ENCODE measurements at places on chromosomes 1 and 21.
A peak's percentile ranks its signal among the peaks of the same experiment; 100 is the strongest.

DNA sequence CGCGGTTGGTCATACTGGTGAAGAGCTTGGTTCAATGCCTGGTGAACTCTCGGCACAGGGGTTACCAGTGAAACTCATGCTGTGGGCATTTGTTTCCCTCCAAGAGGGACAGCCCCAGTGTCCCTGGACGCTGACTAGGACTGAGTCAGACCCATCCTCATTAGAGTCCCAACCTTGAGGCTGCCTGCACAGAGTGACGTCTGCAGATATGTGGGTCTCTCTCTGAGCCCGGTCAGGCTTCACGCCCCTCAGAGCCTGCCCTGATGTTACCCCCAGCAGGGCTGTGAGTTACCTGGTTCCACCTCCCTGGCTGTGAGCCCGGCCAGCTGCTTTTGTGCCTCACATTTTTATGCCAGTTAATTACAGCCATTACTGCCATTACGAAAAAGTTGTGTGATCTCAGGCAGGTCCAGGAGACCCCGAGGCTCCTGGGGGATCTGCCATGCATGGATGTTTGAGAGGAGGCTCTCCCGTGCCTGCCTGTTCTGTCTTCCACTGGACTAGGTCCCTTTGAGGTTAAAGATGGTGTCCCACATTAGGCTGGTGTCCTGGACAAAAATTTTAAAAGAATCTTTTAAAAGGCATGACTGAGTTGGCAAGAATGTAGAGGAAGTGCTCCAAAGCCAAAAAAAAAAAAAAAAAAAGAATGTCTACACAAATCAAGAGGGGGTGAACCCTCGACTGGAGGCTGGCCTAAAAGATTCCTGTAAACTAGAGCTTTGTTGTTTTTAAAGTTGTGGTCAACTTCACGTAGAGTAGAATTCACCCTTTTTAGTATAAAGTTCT is 36.6 kb upstream of the PADI1 start:
- no peak for DNase-seq

- DNase-seq, result no peak
Observed at GRCh38 chr21:26761174-26761915, 83.9 kb downstream of the ADAMTS1 start.

DNA sequence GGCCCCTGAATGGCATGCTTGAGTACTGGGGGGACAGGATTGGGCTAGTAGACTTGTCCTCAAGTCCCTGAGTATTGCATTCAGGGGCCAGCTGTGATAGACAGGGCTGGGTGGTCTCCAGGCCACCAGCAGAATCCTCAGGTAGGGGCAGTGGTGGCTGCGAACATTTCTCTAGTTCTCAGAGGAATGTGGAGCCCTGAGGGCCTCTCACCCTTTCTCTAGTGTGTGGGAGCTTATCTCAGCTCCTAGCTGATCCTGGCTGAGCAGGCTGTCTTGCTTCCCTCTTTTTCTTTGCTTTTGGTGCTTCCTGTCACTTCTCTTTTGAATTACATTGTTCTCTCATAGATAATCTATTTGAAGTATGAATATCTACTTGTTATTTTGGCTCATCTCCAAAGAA is 30.0 kb upstream of the PM20D1 start:
- DNase-seq, result no peak

GRCh38 chr1:66779475-66780078 is 21.5 kb downstream of the INSL5 start:
- DNase-seq, result no peak

- DNase-seq, result no peak
Observed at GRCh38 chr1:117967881-117968280, 38.3 kb downstream of the WDR3 start.

GRCh38 chr1:32716312-32717148 is 14.0 kb upstream of the SYNC start:
- DNase-seq, result no peak

DNA sequence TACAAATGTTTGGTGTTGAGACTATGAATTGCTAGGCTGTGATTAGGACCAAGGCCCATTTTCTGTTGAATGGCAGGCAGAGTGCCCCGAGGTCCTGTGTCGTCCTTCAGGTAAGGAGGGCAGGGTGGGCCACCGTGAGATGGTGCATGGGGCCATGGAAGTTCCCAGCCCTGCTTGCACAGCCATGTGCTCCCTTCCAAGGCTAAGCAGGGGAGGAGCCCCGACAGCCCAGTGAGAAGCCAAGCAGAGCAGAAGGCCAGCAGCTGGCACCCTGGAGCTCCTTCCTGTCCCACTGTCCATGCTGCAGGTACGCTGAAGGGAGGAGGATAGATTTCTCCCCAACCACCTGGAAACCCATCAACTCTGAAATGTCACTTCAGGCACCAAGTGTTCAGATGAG is 8.2 kb upstream of the NUAK2 start:
- DNase-seq, result no peak

DNA sequence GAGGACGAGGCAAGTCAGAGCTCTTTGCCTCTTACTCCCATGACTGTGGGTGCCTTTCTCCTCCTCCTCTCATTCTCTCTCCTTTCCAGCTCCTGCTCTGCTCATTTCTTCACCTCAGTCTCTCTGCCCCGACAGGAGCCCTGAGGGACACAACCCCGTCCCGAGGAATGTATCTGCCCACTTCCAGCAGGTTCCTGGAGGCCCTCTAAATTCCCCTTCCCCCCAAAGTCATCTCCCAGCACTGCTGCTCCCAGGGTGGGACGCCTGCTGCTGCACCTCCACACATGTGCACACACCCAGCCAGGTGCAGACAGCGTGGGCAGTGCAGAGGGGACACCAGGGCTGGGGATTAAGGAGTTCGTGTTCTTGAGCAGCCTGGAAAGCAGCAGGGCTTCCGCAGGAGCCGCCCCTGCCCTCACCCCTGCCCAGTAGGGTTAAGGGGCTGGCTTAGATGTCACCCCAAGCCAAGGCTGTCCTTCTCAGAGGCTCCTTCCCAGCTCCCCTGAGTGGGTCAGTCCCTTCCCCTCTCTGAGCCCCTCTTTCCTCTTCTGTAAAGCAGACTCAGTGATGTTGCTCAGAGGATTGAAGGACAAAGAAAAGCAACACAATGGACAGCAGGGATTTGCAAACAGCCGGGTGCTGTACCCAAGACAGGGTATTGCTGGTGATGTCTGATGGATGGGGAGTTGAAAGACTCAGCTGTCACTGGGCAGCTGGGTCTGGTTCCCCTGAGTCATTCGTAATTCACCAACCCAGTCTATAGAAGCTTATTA is 346.0 kb downstream of the MATN1 start:
- DNase-seq, result no peak

DNA sequence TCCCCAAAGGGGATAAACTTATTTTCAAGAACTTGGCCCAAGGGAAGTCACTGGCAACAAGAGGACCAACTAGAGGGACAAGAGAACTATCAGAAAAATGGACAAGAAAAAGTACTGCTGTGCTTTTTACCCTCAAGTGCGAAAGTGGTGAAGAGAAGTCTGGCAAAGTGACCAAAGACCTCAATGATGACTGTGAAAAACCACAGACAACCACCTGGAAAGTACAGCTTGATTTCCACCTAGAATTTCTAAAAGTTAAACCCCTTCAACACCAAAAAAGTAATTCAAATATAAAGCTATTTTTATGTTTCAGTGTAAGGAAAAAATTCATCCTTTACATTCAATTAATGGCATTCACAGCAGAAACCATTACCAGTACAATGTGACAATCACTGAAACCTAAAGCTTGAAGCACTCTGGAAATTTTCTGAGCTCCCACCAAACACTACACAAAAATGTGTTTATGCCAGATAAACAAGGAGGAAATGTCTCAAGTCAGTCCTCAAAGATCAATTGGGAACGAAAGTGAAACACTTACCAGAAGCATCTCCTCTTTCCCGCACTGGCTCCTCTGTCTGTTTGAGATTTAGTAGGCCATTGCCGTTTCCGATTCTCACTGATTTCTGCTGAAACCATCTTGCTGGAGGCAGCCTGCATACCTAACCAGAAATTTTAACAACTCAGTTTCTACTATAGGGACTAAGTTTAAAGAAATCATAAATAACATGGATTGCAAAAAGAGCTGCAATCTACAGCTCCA is 8.3 kb downstream of the SDE2 start:
- no peak for DNase-seq

DNA sequence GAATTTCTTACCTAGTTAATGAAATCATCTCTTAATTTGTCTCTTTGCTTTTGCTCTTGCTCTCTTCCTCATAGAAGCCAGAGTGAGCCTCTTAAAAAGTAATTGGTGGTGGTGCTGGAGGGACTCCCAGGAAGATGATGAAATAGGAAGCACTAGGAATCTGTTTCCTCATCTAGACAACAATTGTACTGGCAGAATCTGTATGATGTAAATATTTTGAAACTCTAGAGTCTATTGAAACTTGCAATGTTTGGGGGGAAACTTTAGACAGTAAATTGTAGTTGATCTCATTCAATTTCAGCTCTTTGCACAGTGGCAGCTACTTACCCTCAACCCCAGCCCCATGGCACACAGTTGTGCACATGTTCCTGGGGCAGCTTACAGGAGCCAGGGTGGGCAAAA is 10.6 kb downstream of the RGSL1 start:
- no peak for DNase-seq

DNA sequence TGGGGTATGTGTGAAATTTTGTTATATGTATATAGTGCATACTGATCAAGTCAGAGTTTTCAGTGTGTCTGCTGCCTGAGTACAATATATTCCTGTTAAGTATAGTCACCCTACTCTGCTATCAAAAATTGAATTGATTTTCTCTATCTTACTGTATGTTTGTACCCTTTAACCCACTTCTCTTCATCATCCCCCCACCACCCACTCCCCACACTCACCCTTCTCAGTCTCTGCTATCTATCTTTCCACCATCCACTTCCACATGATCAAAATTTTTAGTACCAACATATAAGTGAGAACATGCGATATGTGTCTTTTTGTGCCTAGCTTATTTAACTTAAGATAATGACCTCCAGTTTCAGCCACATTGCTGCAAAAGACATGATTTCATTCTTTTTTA is 4.2 kb downstream of the LY9 start:
- DNase-seq, result no peak

- no peak for DNase-seq
Observed at GRCh38 chr1:38481871-38482826, 377.4 kb downstream of the RRAGC start.

- DNase-seq, result no peak
Observed at GRCh38 chr1:183783767-183784637, 20.9 kb upstream of the RGL1 start.

DNA sequence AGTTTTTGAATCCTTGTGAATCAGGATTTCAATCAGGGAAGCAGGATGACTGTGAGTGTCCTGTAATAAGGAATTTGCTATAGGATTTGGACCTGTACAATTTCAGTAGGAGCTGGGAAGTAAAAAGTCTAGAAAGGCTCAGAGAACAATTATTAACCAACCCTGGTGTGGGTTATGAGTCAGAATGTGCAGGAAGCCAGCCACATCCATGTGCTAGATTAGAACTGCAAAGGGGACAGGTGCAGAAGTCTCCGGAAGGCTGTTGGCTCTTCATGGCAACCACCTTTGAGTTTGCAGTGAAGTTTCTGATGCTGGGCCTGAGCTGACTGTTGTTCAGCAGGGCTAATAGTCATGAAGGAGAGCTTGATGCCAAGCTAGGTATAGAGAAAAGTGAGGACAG is 70.7 kb downstream of the SPATA46 start:
- DNase-seq, result no peak

- no peak for DNase-seq
Observed at GRCh38 chr1:15410223-15410883, 665 bp downstream of the EFHD2 start.

GRCh38 chr1:76239470-76239918 is 164.9 kb downstream of the ST6GALNAC3 start:
- no peak for DNase-seq

GRCh38 chr21:34688715-34689114 is 19.9 kb downstream of the CLIC6 start:
- no peak for DNase-seq

DNA sequence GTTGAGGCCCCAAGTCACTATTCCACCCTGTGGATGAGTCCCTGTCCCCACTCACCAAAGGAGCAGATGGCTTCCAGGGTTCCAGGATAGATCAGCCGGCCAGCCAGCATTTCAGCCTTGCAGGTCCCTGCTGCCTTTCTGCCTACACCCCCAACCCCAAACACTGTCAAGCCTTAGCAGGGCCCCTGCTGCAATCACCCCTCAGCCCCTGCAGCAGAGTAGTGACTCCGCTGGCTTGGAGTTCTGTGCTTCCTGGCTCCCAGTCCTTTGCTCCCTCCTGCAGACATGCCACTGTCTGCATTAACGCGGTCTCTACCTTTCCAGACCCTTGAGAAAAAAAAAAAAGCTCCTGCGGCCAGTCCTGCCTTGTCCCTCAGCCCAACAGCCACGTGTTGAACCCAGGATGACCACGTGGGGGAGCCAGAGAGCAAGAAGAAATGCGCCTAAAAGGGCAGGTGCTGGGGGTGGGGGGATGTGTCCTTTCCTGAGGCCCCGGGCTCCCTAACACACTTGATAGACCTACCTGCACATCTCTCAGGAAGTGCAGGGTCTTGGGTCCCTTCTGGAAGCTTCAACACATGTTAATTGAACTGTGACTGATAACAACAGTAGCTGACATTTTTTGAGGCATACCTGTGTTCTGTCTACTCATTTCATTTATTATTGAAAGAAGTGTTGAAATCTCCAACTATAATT is 37.4 kb downstream of the RASSF5 start:
- DNase-seq, result peak; percentile 87

DNA sequence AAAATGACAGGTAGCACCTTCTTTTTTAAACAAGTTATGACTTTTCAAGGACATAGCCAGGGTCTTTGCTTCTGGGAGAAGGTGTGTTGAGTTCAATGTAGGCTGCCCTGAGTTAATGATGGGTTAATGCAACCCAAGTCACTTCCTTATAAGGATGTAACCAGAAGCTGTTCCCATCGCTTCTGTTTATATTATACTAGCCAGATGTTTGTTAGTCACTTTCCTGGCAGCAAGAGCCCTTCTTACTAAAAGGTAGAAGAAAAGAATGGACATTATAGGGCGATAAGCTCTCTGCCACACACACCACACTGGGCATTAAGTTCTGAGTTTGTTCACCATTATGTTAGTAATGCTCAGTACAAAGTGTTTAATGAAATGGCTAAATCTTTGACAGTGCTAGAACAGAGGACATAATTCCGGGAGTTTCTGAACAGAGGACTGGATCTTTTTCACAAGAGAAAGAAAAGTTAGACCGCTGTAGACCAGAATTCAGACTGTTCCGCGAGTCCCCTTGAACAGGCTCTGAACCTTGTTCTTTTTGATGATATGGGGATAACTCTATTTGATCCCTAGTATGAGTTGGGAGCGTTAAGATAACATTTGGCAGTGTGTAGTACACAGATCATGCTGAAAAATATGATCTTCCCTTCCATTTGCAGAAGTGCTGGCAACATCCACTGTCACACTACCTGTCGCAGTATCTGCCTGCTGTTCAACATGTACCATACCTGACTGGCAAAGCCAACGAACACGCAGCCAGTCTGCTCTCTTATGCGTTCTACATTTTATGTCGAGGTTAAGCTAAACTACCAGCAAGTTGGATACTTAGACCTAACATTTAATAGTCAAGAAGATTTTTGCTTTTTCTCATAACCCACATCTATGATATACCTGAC is 41.0 kb downstream of the DEGS1 start:
- no peak for DNase-seq
